Esophagus muscularis mucosa (tissue), 4 donors: ENCODE measurements at places on chromosomes 11 and 22.

GRCh38 chr11:205221-206001, 1.8 kb downstream of the BET1L start:
- DNase-seq, result no peak

DNA sequence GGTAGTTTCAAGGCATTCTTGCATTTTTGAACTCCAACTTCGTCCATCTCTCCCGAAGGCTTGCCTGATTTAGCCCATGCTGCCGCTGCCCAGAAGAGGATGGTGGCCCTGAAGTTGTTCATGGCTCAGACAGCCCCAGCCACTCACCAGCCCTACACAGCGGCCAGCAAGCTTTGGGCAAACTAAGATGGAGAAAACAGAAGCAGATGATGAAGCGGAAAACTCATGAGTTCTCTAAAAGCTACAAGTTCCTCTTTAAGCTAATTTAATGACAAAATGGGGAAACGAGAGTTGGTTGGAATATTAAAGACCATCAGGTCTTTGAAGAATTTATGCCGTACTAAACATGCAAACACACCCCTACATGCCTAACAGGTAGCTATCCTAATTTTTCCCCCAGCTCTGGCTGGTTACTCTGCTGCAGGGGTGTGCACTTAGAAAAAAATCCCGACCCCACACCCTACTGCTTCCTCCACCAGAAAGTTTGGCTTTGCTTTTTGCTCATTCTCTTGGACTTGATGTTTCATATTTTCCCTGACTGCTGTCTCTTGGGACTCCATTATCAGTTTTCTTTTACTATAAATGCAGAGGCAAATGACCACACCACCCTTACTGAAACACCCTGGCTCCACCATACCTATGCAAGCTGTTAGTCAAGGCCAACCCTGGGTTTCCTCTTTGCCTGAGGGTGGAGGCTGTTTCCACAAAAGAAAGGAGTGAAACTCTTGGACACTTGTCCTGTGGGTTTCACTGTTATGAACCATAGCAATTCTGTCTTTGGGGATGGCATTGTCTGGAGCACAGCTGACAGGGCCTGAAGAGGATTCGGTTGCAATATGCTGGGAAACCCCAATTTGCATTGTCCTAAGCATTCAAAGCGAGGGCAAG, at the start of gene MPEG1:
MPEG1 (minus strand) TSS at position 184 of the 888 bp plus-strand sequence; CDS start at position 122, 62 bp downstream.
- no peak for DNase-seq

GRCh38 chr11:70233962-70234361, 30.9 kb downstream of the FADD start:
- no peak for DNase-seq

DNA sequence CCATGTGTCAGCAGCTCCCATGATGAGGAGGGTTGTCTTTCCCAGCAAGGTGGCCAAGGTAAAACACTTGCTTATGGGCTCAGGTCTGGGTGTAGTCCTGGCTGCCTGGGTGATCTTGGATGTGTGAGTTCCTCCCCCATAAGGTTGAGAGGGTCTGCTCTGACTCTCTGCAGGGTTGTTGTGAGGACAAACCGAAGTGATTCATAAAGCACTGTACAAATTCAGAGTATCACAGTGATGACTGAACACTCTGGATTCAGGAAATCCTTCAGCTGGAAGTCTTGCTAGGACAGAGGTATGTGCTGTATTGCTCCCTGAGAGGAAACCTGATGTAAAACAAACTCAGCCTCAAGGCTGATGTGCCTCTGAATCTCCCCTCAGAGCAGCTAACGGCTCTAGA, 220.9 kb upstream of the PITPNB start:
- no peak for DNase-seq

- DNase-seq, result no peak
Observed at GRCh38 chr11:15236559-15236958, 121.8 kb downstream of the INSC start.

- no peak for DNase-seq
Observed at GRCh38 chr11:116510886-116511650, 261.7 kb downstream of the BUD13 start.

GRCh38 chr11:114061048-114061680, 1.7 kb downstream of the ZBTB16 start:
- DNase-seq, result no peak

DNA sequence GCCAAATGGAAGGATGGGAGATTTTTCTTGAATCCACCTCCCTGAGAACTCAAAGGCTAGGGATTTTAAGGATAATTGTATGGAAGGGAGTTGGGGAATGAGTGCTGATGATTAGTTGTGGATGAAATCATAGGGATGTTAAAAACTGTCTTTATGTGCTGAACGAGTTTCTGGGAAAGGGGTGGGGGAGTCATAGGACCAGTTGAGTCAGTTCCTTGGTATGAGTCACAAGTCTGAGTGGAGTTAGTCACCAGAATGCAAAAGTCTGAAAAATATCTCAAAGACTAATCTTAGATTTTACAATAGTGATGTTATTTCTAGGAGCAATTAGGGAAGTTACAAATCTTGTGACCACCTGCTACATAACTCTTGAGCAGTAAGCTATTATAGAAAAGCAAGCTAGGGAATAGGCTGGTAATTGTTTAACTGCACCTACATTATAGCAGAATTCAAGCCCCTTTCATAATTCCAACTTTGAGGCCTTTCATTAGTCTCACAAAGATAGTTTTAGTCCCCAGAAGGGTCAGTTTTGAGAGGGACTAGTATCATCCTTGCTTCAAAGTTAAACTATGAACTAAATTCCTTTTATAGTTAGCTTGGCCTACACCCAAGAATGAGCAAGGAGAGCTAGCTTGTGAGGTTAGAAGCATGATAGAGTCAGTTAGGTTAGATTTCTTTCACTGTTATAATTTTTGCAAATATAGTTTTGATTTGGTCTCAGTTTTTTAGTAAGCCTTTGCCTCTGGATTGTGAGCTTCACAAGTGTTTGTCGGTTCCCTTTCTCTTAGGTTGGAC, 668.0 kb downstream of the ETS1 start:
- no peak for DNase-seq

DNA sequence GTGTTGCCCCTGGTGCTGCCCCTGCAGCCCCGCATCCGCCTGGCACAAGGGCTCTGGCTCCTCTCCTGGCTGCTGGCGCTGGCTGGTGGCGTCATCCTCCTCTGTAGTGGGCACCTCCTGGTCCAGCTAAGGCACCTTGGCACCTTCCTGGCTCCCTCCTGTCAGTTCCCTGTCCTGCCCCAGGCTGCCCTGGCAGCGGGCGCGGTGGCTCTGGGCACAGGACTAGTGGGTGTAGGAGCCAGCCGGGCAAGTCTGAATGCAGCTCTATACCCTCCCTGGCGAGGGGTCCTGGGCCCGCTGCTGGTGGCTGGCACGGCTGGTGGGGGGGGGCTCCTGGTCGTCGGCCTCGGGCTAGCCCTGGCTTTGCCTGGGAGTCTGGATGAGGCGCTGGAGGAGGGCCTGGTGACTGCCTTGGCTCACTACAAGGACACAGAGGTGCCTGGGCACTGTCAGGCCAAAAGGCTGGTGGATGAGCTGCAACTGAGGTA, 278 bp downstream of the ROM1 start:
- DNase-seq, result no peak

GRCh38 chr11:113814181-113814580, 34.6 kb downstream of the CLDN25 start:
- DNase-seq, result no peak

- no peak for DNase-seq
Observed at GRCh38 chr22:49320714-49321476, 506.8 kb downstream of the BRD1 start.

DNA sequence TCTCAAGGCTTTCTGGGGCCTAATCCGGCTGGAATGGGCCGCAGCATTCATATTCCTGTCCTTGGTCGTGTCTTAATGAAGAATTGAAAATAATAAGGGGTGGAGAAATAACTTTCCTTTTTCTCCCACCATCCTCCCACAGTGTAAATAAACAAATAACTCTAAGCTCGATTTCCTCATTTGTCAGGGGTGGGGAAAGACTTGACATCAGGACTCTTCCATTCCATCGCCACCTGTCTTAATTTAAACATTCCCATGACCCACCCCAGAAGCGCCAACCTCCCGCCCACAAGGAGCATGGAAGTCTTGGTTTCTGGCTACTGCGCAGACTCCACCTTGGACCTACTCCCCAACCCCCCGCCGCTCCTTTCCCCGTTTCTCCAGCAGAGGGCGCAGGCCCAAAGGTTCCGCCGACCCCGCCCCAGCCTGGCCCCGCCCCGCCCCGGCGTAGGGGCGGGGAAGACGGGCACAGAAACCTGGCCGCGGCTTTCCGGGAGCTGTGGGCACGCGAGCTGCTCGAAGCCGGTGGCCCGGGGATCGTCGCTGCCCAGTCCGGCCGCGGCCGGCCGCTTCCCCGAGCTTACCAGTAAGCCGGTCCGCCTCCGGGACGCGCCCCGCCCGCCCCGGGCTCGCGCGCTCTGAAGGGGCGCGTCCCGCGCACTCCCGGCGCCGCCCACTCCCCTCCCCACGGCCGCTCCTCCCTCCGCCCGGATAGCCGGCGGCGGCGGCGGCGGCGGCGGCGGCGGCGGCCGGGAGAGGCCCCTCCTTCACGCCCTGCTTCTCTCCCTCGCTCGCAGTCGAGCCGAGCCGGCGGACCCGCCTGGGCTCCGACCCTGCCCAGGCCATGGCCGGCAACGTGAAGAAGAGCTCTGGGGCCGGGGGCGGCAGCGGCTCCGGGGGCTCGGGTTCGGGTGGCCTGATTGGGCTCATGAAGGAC, at the start of gene CBL:
CBL (plus strand) TSS at position 766 of the 937 bp plus-strand sequence; CDS start at position 845, 79 bp downstream.
- peak; percentile 98 for DNase-seq

GRCh38 chr11:63845303-63845702, 6.4 kb downstream of the MARK2 start:
- no peak for DNase-seq

- DNase-seq, result no peak
Observed at GRCh38 chr11:128714881-128715280, 21.0 kb downstream of the FLI1 start.

- no peak for DNase-seq
Observed at GRCh38 chr11:849104-849824, 6.6 kb downstream of the TSPAN4 start.

- DNase-seq, result no peak
Observed at GRCh38 chr22:24102366-24103200, 78.7 kb upstream of the SUSD2 start.
